ENCODE measurements at places on chromosomes 16 and 17.

DNA sequence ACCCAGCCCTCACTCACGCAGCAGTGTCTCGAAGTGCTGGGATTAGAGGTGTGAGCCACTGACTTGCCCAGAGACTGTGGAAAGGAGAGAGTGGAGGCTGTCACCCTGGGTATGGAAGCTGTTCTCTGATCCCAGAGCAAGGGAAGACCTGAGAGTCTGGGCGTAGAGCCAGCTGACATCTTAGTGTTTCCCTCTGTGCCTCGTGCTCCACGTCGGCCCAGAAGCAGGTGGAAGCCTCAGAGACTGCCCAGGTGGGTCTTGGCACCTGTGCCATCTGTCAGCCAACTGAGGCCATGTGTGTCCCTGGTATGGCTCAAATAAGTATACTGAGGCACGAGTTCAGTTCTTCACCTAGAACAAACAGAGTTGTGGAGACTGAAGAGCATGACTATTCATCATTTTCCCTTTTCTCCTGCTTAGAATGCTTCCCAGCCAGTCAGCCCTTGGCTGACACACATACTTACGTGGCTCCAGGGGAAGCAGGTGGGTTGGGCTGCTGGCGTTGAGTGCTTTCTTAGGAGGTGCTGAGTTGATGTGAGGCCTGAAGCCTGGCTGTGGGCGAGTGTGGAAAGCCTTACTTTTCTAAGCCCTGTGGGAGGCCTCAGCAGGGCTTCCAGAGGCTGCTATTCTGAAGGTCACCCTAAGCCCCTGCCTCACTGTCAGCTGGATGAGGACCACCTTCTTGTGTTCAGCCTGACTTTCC, 8.1 kb downstream of the CTRL start:
- ATAC-seq = no peak

DNA sequence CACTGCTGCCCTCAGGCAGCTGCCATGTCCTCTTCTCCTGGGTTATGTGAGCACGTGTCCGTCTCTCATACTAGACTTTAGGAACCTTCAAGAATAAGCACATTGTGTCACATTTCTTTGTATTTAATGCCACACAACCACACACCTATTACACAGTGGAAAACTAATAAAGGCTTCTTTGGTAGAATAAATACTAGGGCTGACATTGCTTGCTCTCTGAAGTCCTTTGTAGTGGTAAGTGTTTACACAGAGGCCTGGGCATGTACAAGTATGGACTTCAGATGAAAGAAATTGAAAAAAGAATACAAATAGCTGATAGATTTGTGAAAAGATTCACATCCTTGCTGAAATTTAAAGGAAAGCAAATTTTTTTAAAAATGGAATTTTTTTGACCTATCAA, 188.1 kb upstream of the CCL2 start:
- no peak for ATAC-seq

- no peak for ATAC-seq
Measured at GRCh38 chr16:80176114-80176513, 364.7 kb upstream of the DYNLRB2 start.

DNA sequence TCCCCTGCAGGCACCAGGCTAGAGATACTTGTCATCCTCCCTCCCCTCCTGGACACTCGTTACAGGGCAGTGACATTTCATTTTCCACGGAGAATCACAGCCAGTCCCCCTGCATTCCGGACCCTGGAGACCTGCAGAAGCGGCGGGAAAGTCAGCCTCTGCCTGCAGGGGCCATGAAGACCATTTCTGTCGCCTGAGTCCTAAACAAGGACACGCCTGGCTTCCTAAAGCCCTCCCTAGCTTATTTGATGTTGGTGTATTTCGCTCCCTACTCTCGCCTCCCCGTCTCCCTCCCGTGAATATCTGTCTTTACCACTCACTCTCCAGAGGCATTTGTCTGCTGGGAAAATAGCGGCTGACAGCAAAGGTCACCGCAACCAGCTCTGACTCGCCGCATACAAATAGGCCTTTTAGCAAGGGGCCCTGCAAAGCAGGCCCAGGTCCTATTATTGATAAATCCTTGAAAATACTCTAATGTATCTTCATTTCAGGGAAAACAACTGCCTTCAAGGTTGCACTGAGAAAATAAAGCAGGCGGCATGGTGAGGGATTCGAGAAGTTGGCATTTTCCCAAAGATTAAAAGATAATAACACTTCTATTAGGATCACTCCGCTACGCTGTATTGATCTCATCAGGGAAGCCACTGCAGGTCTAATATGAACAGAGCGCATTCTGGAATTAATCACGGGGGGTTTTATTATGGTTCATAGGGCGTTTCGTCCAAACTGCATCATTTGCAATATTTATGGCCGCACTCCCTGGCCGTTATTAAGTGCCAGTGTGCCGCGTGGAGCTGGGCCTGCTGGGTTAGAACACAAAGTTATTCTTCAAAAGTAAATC, 447.1 kb upstream of the CDH5 start:
- no peak for ATAC-seq

GRCh38 chr17:68198931-68199836, 48.7 kb upstream of the AMZ2 start:
- peak; percentile 44 for ATAC-seq

- no peak for ATAC-seq
Measured at GRCh38 chr17:20203018-20203417, 193.9 kb downstream of the SPECC1 start.

- ATAC-seq = peak; percentile 1
Measured at GRCh38 chr17:41919165-41919817, 540 bp upstream of the ACLY start.

- ATAC-seq = no peak
Measured at GRCh38 chr17:49910858-49911204, 58.2 kb upstream of the DLX4 start.

- no peak for ATAC-seq
Measured at GRCh38 chr17:50518384-50519023, 10.3 kb downstream of the MYCBPAP start.

GRCh38 chr17:77345260-77345910, 204.6 kb downstream of the SEC14L1 start:
- ATAC-seq = no peak

GRCh38 chr17:64506576-64507412, at the start of gene CEP95:
CEP95 (plus strand) TSS chr17:64506977; CDS start chr17:64507098, 121 bp downstream.
- peak; percentile 89 for ATAC-seq

DNA sequence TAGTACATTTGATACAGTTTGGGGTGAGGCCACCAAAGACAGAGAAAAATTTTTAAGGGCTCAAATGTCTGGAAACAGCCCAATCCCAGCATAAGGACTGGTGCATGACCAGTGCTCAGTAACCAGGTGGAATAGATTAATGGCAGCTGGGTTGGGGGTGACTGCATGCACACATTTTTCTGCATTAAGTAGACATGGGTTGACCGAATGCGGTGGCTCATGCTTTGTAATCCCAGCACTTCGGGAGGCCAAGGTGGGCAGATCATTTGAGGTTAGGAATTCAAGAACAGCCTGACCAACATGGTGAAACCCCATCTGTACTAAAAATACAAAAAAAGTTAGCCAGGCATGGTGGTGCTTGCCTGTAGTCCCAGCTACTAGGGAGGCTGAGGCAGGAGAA, 121.1 kb upstream of the HSBP1 start:
- no peak for ATAC-seq

DNA sequence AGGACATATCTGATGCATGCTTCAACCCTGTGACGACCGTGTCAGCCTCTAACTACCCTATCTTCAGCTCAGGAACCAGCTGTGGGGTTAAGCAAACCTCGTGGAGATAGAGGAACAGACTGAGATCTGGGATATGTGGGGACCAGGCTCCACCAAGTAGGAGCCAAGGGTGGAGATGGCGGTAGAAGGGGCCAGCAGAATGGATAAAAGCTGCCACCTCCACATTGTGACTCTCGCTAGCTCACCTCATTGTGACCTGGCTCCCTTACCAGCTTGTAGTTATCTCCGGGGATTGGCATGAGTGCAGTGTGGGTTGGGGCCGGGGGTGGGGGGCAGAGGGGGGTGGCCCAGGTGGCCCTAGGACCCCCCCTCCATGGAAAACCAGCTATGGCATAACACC, at the start of gene SPEM2:
SPEM2 (plus strand) TSS at position 301 of the 400 bp plus-strand sequence; CDS start at position 374, 73 bp downstream.
- ATAC-seq = no peak

- no peak for ATAC-seq
Measured at GRCh38 chr16:23959752-23960072, 123.9 kb downstream of the PRKCB start.

GRCh38 chr16:51876934-51877333, 670.0 kb downstream of the TOX3 start:
- ATAC-seq = no peak

DNA sequence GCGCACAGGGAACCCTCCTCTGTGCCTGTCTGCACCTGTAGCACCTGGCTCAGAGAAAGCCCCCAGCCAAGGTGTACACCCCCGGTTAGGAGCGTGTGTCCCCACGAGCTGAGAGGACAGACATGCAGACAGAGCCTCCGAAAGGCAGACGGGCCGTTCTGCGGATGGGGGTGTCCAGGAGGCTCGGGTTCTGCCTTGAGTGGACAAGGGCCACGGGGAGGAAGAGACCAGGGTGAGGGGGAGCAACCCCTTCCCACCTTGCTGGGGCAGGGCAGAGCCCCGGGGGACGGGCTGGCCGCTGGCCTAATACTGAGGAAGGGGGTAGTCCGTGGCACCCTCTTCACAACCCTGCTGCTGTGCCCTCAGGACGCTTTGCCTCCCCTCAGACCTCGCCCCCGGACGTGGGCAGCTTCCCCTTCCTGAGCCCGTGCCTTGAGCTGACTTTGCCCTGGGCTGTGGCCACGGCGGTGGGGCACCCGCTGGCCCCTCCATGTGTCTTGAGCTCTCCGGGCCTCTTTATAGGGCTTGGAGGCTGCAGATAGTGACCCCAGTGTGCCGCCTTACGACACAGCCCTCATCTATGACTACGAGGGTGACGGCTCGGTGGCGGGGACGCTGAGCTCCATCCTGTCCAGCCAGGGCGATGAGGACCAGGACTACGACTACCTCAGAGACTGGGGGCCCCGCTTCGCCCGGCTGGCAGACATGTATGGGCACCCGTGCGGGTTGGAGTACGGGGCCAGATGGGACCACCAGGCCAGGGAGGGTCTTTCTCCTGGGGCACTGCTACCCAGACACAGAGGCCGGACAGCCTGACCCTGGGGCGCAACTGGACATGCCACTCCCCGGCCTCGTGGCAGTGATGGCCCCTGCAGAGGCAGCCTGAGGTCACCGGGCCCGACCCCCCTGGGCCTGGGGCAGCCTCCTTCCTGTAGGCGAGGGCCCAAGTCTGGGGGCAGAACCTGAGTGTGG, 5.7 kb downstream of the SLC22A31 start:
- no peak for ATAC-seq

GRCh38 chr17:30235386-30236296, at the start of gene SLC6A4:
SLC6A4 (minus strand) TSS chr17:30235697; CDS start chr17:30221958, 13,739 bp downstream.
- ATAC-seq = peak; percentile 22

DNA sequence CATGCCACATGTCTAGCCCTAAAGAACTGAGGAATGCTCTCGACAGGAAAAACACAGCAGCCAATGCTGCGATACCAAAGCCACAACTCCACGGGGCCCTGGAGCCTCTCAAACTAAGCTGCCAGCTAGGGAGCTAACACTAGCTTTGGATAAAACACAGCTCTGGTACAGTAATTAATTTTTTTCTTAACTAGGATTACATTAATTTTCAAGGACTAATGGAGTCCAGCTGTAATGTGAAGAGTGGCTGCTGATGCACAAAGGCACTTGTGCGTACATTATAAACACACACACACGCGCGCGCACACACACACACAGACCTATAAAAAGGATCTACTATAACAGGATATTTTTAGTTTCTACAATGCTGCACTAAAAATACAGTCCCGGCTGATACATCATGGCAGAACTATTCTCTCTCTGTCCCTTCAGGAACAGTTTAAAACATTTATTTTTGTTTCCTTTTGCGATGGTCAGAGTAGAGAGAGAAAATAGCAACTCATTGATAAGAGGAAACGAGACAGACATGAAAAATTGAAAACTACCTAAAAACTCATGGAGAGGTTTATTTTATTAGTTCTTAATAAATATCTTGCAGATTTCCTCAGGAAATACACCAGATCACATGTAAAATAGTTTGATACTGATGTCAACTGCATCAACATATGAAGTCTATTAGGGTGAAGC, 88.5 kb downstream of the SMG6 start:
- no peak for ATAC-seq

DNA sequence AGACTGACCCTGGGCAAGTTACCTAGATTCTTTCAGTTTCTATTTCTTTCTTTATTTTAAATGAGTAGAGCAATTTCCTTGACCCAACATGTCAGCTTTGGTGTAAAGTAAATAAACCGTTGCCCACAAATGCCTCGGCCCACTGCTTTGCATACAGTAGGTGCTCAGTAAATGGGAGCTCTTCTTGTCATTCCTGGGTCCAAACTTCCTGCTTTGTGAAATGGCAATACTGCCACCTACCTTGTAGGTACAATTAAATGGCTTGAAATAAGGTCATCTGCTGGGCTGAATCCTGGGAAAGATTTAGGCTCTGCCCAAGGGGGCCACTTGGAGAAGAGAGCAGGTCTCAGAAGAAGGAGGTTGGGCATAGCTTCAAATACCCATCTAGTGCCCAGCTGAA, 253.0 kb downstream of the HS3ST3B1 start:
- ATAC-seq = no peak

DNA sequence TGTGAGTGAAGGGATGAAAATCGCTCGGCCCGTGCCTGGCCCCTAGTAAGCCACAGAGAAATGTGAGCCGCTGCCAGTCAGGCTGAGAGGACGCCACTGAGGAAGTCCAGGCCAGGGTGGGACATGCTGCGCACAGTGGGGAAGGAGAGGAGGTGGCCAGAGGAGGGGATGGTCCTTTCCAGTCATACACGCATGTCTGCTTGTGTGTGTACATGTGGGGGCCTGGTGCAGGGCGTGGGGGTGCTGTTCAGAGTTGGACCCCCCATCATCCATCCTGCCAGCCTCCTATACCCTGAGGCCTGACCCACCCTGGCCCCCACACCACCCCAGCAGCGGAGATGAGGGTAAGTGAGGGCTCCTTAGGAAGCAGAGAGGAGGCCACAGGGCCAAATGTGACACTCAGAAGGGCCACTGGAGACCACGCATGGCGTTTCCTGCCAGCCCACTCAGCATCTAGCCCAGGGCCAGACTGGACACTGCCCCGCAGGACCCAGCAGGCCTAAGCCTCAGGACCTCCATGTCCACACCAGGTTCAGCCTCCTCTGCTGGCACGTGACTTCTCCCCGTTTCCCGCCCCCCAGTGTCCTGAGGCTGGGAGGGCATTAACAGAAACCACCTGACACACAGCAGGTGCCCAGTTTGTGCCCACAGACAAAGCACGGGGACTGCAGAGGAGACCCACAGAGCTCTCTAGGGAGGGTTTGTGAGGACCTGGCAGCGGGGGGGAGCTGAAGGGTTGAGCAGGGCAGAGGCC, 7.0 kb downstream of the DOC2A start:
- ATAC-seq = no peak

GRCh38 chr17:50451943-50452629, 16.6 kb downstream of the CHAD start:
- ATAC-seq = peak; percentile 75

Data from stimulated activated memory B cell treated with anti-CD40 and anti-IgM and Interleukin-4, amounts not matched to agents 10 μg/mL and 1 μg/mL and 100 μg/mL, for 72 hours (primary cell).